K562 (cell line): ENCODE measurements at places on chromosomes 12 and 14. TPM values are rescaled to one million over a fixed set of nuclear protein-coding genes. Genes with fewer than 3 reads are reported as not detected.

OVCH1 gene
- total RNA-seq = not detected in 2 replicates

IL22 gene
- total RNA-seq = not detected in 2 replicates

GPD1 gene
- 0.55 and 0.67 TPM in 2 replicates for total RNA-seq

USP30 gene
- total RNA-seq = 7.0 and 9.8 TPM in 2 replicates

LTBR gene
- total RNA-seq = 65.0 and 67.2 TPM in 2 replicates

SLC38A4 gene
- 0.09 and 0.16 TPM in 2 replicates for total RNA-seq

CCDC175 gene
- not detected in 2 replicates for total RNA-seq

NKX2-8 gene
- total RNA-seq = not detected in 2 replicates

TTC5 gene
- total RNA-seq = 11.7 and 13.8 TPM in 2 replicates

SLC10A1 gene
- total RNA-seq = not detected in 2 replicates

TSPAN8 gene
- total RNA-seq = 0.31 and 0.67 TPM in 2 replicates

TTC6 gene
- total RNA-seq = 0.29 TPM in 1 of 2 replicates, not detected in the other

C12orf57 gene
- 104 and 113 TPM in 2 replicates for total RNA-seq

FBLN5 gene
- total RNA-seq = 0.22 and 0.25 TPM in 2 replicates

SLCO1C1 gene
- total RNA-seq = not detected in 2 replicates

DLGAP5 gene
- total RNA-seq = 55.7 and 56.0 TPM in 2 replicates

GLT1D1 gene
- 0.04 and 0.07 TPM in 2 replicates for total RNA-seq

CMTM5 gene
- total RNA-seq = not detected in 2 replicates

RASSF8 gene
- 0.09 and 0.29 TPM in 2 replicates for total RNA-seq

PLA2G1B gene
- total RNA-seq = 1.4 and 1.8 TPM in 2 replicates

CELA1 gene
- total RNA-seq = 0.22 TPM in 1 of 2 replicates, not detected in the other

RFLNA gene
- total RNA-seq = not detected in 2 replicates

RAB21 gene
- 34.7 and 40.2 TPM in 2 replicates for total RNA-seq

CLEC6A gene
- total RNA-seq = not detected in 2 replicates

SYCP3 gene
- total RNA-seq = not detected in 2 replicates
